ENCODE measurements at places on chromosomes 16 and 17. TPM values are rescaled to one million over a fixed set of nuclear protein-coding genes. Genes with fewer than 3 reads are reported as not detected.

GRAP gene
- under 0.01 TPM for total RNA-seq

ACSM3 gene
- 0.56 TPM for total RNA-seq

YPEL2 gene
- total RNA-seq, result 3.4 TPM

SEPTIN12 gene
- not detected for total RNA-seq

SCN4A gene
- total RNA-seq, result not detected

VMP1 gene
- 272 TPM for total RNA-seq

AOC2 gene
- total RNA-seq, result 0.36 TPM

TNFRSF17 gene
- not detected for total RNA-seq

TNRC6A gene
- 32.4 TPM for total RNA-seq

TTYH2 gene
- 2.3 TPM for total RNA-seq

IST1 gene
- 175 TPM for total RNA-seq

SLC16A5 gene
- total RNA-seq, result 1.8 TPM

NLRC5 gene
- 9.1 TPM for total RNA-seq

RAD51D gene
- total RNA-seq, result 9.7 TPM

SLC9A5 gene
- total RNA-seq, result 1.8 TPM

FOXC2 gene
- total RNA-seq, result 1.1 TPM

KRTAP2-1 gene
- not detected for total RNA-seq

PRSS36 gene
- 0.18 TPM for total RNA-seq

COX6A2 gene
- not detected for total RNA-seq

SDR42E2 gene
- not detected for total RNA-seq

BAIAP3 gene
- total RNA-seq, result 0.56 TPM

ACSM5 gene
- total RNA-seq, result not detected

TBX6 gene
- not detected for total RNA-seq

COG7 gene
- total RNA-seq, result 25.6 TPM
